AG09319 (cell line): ENCODE measurements at places on chromosomes 5 and 9.

DNA sequence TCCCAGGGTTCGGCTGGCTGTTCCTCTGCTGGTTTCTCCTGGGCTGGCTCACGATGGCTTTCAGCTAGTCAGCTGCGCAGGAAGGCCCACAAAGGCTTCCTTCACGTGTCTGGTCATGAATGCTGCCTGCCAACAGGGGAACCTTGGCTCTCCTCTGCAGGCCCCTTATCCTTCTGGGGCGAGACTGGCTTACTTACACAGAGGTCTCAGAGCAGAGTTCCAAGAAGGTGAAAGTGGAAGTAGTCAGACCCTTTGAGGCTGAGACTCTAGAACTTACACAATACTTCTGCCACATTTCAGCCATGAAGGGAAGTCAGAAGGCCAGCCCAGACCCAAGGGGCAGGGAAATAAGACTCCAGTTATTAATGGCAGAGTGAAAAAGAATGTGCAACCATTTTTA, 99.5 kb downstream of the LHFPL2 start:
- no peak for DNase-seq

DNA sequence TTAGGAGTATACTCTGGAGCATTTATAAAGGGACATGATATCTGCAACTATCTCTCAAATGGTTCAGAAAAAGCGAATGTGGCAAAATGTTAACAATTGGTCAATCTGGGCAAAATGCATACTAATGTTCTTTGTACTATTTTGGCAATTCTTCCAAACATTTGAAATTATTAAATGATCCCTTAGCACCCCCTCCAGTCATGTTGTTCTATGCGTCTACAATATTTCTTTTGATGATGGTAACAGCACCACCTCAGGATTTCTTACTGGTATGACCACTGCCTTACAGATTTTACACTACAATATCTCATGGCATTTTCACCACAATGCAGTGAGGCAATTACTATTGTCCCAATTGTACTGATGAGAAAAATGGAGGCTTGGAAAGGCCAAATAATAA, 52.9 kb upstream of the TRIO start:
- no peak for DNase-seq

DNA sequence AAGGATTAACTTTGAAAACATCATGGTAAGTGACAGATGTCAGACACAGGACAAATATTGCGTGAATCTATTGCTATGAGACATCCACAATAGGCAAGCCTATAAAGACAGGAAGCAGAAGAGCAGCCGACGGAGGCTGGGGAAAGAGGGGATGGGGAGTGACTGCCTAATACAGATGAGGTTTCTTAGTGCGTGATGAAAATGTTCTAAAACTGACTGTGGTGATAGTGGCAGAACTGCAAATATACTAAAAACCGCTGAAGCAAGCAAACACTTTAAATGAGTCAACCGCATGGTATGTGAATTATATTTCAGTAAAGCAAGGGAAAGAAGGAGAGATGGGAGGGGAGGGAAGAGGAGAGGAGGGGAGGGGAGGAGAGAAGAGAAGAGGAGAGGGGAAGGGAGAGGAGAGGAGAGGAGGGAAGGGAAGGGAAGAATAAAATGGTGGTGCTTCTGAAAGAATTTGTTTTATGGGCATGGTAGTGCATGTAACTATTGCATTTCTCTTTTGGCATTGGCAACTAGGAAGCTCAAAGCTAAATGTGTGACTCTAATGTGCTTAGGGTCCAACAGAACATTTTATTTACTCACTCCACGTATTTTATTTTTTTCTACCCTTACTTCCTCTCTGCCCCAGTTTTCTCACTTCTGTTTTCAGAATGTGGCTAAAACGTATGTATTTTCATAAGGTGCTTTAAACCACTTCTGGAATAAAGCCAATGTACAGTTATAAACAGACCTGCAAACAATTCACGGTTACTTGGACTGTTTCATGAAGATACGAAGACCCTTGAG, 21.3 kb downstream of the AKNA start:
- DNase-seq: peak; percentile 69

- no peak for DNase-seq
These were observed 51.3 kb upstream of the SLC30A5 start for GRCh38 chr5:69042500-69042899.

DNA sequence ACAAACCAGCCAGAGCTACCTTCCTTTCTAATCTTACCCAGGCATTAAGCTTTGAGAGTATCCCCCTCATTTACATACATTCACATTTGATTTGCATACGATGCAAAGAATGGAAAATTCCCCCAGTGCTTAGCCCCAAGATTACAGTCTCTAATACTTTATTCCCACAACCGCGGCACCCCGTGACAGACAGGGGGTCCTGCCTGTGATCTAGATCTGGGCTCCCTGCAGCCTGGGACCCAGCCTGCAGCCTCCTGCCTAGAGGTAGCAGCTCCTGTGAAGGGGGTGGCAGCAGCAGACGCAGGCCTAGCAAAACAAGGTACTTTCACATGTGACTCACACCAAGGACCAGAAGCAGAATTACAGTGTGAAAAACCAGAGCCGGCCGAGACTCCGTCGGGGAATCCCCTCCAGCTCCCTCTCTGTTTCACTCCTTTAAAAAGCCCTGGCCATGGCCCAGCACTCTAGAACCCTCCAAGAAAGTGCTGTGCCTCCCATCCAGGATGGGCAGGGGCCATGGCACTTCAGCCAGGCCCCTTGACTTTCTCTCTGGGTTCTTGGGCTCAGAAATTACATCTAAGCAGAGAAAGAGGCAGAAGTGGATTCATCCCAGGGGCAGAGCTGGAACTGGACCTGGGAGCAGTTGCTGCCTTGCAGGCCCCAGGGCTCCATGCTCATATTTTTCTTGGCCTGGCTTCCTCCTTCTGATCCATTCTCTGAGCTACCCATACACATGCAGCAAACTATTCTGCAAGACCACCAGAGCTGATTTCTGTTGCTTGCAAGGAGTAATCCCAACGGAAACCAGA, 14.0 kb upstream of the TCF7 start:
- DNase-seq: no peak

- no peak for DNase-seq
These were observed 11.4 kb upstream of the RGS3 start for GRCh38 chr9:113452113-113452605.

- no peak for DNase-seq
These were observed 302.9 kb downstream of the CEMIP2 start for GRCh38 chr9:71465392-71465791.

- DNase-seq: no peak
These were observed 41.6 kb upstream of the PDE8B start for GRCh38 chr5:77168879-77169244.

- DNase-seq: no peak
These were observed 4.4 kb downstream of the NEURL1B start for GRCh38 chr5:172645271-172646055.

DNA sequence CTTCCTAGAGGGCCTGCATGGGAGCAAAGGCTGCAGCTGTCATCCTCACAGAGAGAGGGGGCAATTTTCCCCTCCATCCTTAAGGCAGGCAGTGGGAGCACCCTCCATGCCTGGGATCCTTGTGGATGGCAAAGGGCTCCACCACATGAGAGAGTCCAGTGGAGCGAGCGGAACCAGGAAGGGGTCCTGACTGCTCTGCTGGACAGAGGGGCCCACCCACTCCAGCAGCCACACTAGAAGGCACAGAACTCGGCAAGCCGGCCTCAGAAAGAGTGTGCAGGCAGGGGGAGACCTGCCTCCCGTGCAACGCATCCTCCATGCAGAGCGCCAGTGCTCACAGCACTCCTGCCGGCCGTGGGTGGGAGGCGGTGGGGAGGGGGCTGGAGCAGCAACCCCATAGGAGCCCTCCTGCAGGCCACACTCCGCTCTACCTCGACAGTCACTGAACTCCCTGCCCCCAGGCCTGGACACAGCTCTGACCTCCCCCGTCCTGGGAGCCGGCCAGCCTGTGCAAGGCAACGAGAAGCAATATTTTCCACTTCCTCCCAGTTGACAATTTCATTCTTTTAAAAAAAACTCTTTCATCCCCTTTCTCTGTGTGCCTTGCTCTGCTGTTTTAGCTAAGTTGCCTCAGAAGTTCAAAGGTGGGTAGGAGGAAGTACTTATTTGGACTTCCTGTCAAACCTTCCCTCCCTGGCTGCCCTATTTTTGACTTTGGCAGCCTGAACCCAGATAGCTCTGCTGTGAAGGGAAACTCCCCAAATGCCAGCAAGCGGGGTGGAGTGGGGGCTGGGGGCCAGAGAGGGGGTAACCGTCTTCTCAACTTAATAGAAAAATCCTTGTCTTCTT, 5.3 kb upstream of the LCP2 start:
- no peak for DNase-seq

GRCh38 chr5:141211-141610, 49.2 kb downstream of the PLEKHG4B start:
- no peak for DNase-seq

- no peak for DNase-seq
These were observed 57.2 kb upstream of the RNF130 start for GRCh38 chr5:180128671-180129261.

DNA sequence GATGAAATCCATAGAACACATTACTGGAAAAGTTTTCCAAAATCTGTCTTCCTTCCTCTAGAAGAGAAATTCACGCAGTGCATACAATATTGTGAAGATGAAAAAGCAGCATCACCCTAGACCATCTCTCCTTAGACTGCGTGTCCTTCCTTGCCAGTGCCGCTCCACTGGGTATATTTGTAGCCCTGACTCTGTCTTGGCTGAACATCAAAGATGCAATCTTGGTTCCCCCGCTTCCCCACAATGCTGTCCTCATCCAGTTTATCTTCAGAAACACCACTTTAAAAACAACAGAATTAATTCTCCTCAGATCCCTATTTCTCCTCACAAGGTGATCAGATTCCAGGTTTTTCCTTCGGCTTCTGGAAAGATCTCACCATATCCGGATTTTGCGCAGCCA, 53.9 kb downstream of the ROR2 start:
- no peak for DNase-seq

GRCh38 chr9:682633-683508, 158.6 kb upstream of the DMRT1 start:
- DNase-seq: no peak

DNA sequence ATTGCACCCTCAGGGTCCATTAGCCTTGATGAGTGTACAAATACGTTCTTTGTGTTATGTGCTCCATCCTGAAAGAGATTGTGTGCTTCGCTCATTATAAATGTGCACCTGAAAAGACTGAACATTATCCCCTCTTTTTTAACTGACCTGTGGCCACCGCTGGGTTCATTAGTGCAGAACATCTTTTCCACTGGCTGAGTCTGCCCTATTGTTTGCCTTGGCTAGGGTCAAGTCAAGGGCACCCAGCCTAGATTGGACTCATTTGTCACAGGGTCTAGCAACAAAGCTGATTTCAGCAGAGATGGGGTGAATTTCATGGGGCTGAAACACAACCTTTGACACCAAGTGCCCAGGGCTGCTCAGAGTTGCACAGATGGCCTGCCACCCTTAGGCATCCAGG, 764.1 kb upstream of the ARRDC3 start:
- no peak for DNase-seq

DNA sequence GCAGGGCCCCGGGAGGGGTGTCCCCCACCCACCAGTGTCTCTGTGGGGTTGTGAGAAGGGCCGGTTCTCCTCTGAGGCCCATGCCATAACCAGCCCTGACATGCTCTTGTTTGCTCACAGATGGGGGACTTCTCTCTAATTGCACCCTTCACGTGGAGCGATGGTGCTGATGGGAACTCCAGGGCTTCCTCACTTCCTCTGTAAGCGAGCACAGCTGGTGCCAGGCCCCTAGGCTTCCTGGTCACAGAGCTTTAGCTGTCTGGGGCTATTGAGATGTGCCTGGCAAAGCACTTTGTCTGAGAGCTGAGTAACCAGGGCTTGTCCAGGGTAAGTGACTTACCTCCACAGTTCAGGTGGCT, 36.4 kb downstream of the PHF2 start:
- DNase-seq: no peak

DNA sequence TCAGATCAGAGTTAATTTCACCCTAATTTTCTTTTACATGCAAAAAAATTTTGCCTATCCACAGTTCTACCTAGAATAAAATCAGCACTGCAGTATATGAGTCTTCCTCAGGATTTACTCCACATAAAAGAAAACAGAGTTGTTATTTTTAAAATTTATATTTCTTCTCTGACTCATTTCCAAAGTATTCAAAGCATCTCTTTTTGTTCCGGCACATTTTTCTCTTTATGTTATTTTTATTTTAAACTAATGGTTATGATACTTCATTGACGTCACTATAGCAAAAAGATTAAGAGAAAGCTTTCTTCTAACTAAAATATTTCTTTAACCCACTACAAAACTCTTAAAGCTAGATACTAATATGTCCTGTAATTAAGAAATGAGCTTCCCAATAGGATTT, 590.4 kb downstream of the PRELID2 start:
- no peak for DNase-seq

- peak; percentile 72 for DNase-seq
These were observed 176.4 kb upstream of the ANKRD55 start for GRCh38 chr5:56409331-56410190.
